ENCODE measurements at places on chromosomes 3 and 15. TPM values are rescaled to one million over a fixed set of nuclear protein-coding genes. Genes with fewer than 3 reads are reported as not detected.

The SEC11A gene
- total RNA-seq = 292 TPM

The ANKRD63 gene
- not detected for total RNA-seq

The GADL1 gene
- total RNA-seq = 0.18 TPM

The THBS1 gene
- 141 TPM for total RNA-seq

The TRPM1 gene
- not detected for total RNA-seq

The COLQ gene
- 1.8 TPM for total RNA-seq

The FGD5 gene
- 0.18 TPM for total RNA-seq

The CLDN16 gene
- 0.09 TPM for total RNA-seq

Data from fibroblast of the aortic adventitia (primary cell).